ENCODE measurements at places on chromosomes 7 and 10.

DNA sequence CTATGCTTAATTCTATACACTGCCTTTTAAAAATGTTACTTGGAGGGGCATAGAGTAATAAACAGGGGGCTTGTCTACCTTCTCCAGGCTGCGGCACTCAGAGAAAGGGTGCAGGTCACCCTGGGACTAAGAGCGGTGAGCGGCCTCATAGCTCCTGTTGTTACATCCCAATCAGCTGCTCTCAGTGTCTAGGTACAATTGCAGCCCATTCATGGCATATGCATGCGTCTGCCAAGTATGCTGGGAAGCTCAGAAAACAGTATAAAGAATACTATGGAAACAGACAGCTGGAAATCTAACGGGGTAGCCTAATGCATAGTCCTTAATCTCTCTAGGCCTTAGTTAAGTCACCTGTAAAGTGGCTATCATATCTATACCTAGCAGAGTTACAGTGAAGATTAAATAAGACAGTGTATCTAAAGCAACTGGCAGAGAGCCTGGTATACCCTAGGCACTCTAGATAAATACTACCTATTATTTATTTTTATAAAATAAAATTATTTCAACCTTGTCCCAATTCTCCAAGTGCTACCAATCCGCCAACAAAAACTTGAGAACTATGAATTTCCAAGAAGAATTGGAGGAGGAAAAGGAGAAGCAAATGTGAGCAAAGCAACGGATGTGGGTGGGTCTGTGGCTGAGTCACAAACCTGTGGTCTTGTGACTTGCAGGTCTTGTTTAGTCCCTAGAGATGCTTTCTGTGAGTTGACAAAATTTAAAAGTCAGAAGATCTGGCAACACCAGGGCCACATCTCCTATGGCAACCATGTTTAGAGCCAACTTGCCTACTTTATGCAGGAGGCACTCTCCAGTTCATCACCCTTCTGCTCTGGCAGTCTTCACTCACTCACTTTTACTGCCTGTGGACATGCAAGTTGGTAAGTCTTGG lies 183.0 kb downstream of the RAPGEF5 start:
- DNase-seq, result peak; percentile 2

GRCh38 chr10:111953949-111954348 lies 229.6 kb downstream of the GPAM start:
- no peak for DNase-seq

GRCh38 chr7:17710312-17710711 lies 230.0 kb downstream of the SNX13 start:
- DNase-seq, result no peak

DNA sequence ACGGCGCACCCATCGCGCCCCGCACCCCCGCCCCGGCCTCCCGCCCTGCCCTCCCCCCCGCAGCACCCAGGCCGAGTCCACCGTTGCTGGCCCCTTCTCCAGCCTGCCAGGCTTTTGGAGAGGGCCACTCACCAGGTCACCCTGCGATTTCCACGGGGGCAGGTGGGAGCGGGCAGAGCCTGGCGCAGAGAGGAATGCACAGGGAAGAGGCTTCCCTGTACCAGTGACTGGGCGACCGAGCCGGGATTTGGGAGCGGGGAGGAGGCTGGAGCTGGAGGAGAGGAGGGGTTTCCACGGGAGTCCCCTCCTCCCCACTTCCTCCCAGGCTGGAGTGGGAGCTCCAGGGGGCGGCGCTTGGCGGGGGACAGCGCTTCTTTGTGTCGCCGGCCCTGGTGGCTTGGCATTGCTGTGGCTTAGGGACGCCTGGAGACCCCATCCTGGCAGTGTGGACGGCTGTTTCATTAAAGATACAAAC lies 19.3 kb downstream of the TCAF1 start:
- no peak for DNase-seq

GRCh38 chr10:35704401-35704800 lies 62.3 kb upstream of the FZD8 start:
- no peak for DNase-seq

GRCh38 chr7:50721160-50721559 lies 61.5 kb downstream of the GRB10 start:
- no peak for DNase-seq

GRCh38 chr10:3126249-3126648 lies 46.3 kb downstream of the PITRM1 start:
- DNase-seq, result no peak

GRCh38 chr10:48600645-48601505 lies 4.0 kb downstream of the ARHGAP22 start:
- no peak for DNase-seq

- DNase-seq, result no peak
These were observed 557.9 kb downstream of the KCNMA1 start for GRCh38 chr10:77079592-77080300.

GRCh38 chr10:30832749-30833627 lies 198.7 kb downstream of the ZNF438 start:
- no peak for DNase-seq

- DNase-seq, result peak; percentile 76
These were observed at the start of gene BAG3 for GRCh38 chr10:119650692-119651513. TSS of gene BAG3 (plus strand) at chr10:119651380. CDS start at chr10:119651676, 296 bp downstream.

DNA sequence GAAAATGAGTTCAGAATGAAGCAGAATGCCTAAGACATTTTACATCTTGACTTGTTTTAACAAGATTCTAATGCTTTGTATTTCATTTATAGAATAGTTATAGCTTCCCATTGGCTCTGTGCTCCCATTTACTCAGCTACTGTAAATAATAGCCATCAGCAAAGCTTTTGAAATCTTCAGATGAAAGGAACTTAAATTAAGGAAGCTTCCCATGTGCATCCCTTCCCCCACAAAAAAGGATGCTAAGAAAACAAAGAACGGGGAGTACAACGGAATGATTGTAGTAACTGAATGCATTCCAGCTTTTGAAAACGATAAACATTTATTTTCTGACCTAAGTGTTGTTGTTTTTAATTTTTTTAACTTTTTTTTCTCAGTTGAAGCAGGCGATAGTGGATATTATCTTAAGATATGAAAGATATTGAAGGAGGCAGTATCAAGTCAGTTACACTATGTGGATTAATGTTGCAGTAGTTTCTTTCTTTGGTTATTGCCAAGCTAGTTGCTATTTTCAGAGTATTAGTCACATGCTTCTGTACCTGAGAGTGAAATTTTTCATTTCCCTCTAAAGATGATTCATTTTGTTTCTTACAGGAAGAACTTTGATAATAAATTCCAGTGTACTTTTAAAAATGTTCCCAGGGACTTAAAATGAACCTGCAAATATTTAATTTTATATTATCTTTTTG lies 129.2 kb downstream of the KCND2 start:
- DNase-seq, result no peak

DNA sequence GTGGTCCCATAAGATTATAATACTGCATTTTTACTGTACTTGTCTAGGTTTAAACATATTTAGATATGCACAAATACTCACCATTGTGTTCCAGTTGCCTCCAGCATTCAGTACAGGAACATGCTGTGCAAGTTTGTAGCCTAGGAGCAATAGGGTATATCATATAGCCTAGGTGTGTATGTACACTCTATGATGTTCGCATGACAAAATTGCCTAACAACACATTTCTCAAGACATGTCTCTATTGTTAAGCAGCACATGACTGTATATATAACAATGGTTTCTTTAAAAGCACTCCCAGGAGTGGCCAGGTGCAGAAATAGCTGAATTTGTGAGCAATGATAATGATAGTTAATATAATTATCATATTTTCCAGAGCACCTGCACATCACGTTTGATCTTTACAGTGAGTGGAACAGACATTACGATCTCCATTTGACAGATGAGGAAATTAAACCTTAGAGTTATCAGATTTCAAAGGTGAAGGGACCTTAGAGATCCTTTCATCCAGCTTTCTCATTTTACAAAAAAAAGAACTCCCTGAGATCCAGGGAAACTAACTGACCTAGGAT lies 99.2 kb upstream of the PDCD4 start:
- no peak for DNase-seq

- DNase-seq, result no peak
These were observed 88.0 kb upstream of the ADAM12 start for GRCh38 chr10:126476246-126476645.
